ENCODE measurements at places on chromosomes 6 and 20.

GRCh38 chr20:60649541-60649940, 602.5 kb upstream of the CDH4 start:
- DNase-seq: no peak

DNA sequence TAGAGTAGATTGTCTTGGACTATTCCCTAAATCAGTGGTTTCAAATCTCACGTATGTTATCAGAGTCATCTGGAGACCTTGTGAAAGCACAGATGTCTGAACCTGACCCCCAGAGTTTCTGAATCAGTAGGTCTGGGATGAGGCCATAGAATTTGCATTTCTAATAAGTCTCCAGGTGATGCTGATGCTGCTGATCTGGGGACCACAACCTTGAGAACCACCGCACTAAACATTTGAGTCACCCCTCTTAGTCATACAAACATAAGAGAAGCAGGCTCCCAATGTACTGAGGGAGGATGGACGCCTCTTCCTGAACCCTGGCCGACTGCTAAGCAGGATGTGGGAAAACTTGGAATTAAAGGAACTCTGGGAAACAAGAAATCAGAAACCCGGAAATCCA, 187.8 kb upstream of the PRDM1 start:
- DNase-seq: no peak

DNA sequence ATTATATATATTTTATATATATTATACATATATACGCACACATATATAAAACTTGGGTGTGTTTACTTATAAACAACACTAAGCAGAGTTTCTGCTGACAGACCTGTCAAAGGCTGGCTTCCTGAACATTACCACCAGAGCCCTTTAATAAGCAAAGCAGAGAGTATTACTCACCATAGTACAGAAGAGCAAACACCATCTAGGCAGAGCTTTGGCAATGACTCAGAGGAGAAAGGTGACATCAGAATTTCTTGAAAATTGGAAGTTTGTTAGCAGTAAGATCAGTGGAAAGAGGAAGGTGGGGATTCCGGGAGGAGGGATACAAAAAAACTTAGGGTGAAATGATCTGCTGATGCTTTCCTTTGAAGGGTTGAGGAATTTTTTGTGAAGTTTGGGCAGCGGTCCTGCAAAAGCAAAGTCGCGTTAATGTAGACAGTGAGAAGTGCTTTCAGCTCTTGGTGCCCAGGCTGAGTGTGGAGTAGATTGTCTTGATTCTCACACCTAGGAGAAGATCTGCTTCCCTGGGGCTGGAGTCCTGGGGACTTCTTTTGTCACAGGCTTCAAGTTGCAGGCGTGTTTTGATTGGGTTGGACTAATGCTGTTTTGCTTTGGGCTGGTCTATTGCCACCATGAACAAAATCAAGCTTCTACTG, 109.6 kb upstream of the BACH2 start:
- DNase-seq: no peak

GRCh38 chr20:54172856-54173652, 732 bp downstream of the CYP24A1 start:
- DNase-seq: no peak

DNA sequence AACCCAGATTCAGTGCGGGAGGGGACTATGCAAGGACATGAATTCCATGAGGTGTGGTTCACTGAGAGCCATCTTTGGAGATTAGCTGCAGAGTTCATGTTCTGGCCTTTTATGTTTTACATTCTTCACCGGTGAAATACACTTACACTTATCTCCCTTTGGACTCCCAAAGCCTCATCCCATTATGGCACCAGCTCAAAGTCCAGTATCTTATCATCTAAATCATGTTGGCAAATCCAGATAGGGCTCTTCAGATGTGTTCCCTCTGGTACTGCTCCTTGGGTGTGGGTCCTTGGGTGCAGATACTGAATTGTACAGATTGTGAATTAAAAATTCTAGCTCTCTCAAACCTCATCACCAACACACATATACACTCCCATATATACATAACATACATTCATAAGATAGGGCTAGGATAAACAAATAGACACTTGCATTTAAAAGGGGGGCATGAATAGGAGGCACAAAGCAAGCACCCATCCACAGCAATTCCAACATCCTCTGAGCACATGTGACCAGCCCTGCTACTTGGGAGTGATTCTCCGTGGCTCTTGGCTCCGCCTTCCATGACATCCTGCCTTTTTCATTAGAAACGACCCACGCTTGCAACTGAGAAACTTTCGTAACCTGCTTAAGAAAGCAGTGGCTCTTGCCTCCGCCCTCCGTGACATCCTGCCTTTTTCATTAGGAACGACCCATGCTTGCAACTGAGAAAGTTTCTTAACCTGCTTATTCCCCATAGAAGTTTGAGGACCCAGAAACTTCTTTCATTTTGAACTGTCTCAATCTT, 53.6 kb upstream of the LRRC1 start:
- no peak for DNase-seq

Data from hypothalamus (tissue), 51 donors.